ENCODE measurements at places on chromosomes 6 and 20.
A peak's percentile ranks its signal among the peaks of the same experiment; 100 is the strongest.

GRCh38 chr20:22908437-22908836 lies 126.7 kb upstream of the SSTR4 start:
- DNase-seq = no peak

DNA sequence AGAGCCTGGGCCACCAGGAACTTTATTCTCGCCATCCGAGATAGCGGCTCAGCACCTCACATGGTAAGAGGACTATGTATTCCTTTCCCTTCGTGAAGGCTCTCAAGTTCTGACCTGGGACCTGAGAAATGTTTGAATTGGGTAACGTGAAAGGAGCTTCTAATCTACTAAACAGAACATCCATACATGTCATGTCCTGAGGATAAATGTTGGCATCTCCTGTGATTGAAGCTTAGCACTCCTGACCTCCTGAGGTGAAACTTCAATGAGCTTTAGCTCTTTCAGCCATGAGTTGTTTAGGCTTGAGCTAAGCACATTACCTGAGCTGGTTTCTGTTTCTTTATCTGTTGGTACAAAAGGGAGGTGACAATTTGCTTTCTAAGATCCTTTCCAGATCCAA lies 280.9 kb downstream of the PACRG start:
- DNase-seq = no peak

- DNase-seq = no peak
Measured at GRCh38 chr6:29524444-29525310, 34.9 kb downstream of the UBD start.

GRCh38 chr6:41673704-41674000 lies 35.4 kb downstream of the MDFI start:
- no peak for DNase-seq

GRCh38 chr6:132236744-132237143 lies 164.5 kb downstream of the MOXD1 start:
- DNase-seq = no peak

DNA sequence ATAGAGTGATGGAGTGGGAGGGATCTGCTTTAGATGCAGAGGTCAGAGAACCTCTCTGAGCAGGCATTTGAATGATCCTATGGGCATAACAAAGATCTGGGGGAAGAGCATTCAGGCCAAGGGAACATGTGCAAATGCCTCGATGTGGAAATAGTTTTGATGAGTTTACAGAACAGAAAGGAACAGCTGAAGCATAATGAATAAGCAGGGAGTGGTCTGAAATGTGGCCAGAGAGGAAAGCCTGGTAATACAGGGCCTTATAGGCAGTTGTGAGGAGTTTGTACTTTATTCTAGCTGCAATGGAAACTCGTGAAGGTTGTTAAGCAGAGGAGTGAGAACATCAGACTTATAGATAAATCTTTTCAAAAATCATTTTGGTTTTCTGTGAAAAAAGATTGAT lies 33.0 kb upstream of the ME1 start:
- no peak for DNase-seq

DNA sequence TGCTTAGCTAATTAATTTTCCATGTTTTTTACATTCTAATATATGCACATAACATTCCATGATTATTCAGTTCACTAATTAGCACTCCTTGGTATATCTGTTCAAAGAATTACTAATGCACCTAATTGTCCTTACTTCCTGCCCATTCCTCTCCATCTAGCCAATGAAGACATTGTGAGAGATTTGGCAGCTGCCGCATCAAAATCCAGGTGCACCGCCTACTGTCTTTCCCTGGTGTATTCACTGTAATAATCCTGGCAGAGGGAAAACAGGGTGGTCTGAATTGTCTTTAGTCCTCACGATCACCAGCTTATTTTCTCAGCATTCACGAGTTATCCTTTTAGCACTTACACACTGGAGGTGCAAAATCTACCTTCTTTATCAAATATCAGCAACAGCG lies 61.0 kb upstream of the SCGN start:
- DNase-seq = no peak

- DNase-seq = peak; percentile 57
Measured at GRCh38 chr6:137389150-137389704, 105.0 kb downstream of the OLIG3 start.

DNA sequence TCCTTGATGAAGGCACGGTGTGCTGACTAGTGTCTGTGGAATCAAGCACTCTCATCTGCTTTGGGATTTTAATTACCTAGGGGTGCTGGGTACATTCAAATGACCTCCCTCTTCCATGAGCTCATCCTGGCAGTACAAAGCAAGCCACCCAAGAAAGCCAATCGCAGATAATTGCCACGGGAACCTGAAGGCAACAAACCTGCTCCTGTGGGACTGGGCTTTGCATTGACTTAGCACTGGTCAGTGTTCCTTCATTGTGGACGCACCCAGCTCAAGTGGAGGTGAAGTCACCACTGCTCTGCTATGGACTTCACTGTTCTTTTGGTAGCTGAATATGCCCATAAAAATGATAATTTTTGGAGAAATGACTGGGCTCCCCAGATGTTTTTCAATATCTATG lies 261.6 kb upstream of the FERMT1 start:
- DNase-seq = no peak

- DNase-seq = peak; percentile 30
Measured at GRCh38 chr6:45677381-45678284, 299.9 kb upstream of the SUPT3H start.

GRCh38 chr6:98828211-98828788 lies 6.1 kb upstream of the POU3F2 start:
- DNase-seq = no peak

DNA sequence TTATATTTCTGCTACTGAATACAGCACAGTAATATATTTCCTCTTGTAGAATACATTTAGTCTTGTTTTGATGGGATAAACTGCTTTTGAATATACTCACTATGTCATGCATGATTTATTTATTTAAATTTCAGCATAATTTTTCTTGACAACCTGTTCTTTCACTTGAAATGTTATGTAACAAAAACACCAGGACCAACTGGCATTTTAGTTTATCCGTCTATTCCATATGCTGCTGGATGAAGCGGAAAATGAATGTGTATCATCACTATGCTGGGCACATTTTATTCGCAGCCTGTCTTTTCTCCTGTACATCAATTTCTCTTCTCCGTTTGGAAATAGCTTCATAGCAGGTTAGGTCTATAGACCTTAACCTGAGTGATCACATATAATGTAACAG lies 206.8 kb upstream of the PLCB4 start:
- DNase-seq = no peak

- no peak for DNase-seq
Measured at GRCh38 chr6:137522831-137523230, 28.6 kb upstream of the OLIG3 start.

DNA sequence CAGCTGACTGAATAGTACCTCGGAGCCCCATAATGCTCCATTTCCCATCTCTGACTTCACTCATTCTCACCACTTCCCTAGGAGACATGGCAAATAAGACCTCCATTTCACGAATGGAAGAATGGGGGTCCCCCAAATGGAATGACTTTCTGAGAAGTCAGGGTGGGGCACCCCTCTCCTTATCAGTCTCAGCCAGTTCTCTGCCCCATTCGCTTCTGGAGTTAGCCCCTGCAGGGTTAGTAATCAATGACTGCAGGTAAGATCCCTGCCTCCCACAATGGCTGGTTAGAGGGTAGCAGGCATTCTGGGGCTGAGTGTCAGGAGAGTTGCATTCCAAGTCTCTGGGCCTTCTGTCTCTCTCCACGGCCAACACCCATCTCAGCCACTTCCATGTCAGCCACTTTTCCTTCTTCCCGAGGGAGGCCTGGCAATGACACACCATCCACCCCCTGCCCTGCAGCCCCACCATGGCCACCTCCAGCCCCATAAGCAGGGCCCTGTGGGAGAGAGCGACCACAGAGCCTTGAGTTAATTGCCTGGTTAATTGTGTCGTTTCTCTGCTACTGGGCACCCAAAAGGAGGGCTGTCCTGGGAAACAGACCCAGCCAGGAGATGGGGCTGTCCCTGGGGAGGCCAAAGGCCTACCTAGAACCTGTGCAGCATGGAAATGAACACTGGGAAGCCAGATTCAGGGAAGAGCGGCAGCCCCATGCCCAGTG lies 13.4 kb downstream of the CCDC167 start:
- no peak for DNase-seq

DNA sequence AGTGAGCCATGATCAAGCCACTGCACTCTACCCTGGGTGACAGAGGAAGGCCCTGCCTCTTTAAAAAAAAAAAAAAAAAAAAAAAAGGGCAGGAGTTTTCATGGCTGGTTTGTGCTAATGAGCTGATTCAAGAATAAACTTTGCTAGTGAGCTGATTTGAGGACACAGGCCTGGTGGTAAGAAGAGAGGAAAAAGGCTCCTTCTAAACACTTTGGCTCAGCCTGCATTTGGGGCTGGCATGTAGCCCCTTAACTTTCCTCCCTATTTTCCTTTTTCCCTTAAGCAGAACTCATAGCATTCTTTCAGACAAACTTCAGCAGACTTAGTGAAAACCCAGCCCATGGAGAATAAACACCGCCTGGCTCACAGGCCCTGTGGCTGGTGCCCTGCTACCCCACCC lies 432.7 kb downstream of the PTPRT start:
- no peak for DNase-seq

- peak; percentile 59 for DNase-seq
Measured at GRCh38 chr6:131909408-131910218, 41.6 kb downstream of the CCN2 start.

Measured in stimulated activated CD4-positive, alpha-beta T cell treated with anti-CD3 and anti-CD28 coated beads, TNF-alpha, amount 100 ng/mL, for 24 hours (primary cell).